ENCODE measurements at places on chromosomes 5 and 9.

GRCh38 chr5:120155873-120156272 lies 308.2 kb upstream of the PRR16 start:
- no peak for DNase-seq

DNA sequence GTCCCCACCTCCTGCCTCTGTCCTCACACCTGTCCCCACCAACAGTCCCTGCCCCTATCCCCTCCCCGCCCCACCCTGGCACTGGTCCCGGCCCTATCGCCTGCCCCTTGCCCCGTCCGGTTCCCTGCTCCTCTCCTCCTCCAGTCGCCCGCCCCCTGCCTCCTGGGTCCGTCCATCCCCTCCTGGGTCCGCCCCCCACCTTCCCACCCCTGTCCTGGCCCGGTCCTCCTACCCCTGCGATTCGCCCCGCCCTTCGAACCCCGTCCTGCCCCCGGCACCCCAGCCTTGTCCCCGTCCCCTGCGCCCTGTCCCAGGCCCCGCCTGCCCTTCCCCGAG lies 372 bp downstream of the EDF1 start:
- no peak for DNase-seq

GRCh38 chr9:98809311-98810101 lies 2.0 kb downstream of the GALNT12 start:
- no peak for DNase-seq

- DNase-seq: no peak
These were observed 210.3 kb downstream of the FANCC start for GRCh38 chr9:95107001-95107749.

DNA sequence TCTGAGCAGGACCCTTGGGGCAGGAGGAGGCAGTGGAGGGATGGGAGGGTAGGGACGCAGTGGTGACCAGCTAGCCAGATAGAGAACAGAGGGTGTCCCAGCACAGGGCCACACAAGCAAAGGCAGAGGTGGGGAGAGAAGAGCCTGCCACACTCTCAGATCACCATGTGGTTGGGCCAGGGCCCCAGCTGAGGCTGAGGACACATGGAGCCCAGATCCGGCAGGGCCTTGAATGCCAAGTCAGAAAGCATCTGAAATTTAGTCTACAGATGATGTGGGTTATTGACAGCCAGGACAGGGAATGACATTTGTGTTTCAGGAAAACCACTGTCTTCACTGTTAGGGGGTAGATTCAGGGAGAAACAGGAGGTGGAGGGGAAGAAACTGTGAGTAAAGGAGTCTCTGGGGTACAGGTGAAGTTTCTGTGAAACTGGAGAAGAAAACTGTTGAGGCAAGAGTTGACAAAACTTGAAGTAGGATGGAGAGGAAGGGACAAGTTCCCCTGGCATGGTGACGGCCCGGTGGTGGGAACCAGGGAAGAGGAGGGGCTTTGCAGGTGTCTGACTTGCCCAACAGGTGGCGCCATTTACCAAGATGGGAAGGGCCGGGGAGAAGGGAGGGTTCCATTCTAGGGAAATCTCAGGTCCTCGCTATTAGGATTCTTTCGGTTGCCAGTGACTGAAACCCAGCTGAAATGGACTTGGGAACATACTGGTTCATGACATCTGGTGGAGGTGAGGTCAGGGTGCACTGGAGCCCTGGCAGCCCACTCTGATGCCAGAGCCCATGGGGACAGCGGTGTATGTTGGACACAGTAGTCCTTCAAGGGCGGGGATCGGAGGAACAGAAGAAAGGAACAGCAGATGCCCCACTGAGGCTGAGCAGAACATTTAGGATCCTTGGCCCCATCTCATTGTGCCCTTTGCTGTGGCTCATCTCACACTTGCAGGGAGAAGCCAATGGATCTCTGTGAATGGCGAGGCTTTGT lies 100.1 kb downstream of the KCNIP1 start:
- peak; percentile 90 for DNase-seq

DNA sequence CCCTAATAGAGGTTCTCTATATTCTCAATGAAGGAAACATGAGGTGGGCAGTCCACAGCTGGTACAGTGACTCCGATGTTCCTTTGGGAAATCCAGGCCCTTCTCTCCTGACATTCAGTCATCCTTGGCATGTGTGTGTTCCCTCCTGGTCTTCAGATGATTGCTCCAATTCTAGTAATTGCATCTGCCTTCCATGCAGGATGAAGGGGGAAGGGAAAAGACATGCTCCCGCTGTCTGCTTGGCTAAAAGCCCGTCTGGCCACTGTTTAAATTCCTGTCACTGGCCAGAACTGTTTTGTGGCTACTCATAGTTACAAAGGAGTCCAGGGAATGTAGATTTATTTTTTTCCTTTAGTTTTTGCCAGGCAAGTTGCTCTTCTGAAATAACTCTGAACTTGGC lies 65.0 kb downstream of the MAST4 start:
- DNase-seq: no peak

DNA sequence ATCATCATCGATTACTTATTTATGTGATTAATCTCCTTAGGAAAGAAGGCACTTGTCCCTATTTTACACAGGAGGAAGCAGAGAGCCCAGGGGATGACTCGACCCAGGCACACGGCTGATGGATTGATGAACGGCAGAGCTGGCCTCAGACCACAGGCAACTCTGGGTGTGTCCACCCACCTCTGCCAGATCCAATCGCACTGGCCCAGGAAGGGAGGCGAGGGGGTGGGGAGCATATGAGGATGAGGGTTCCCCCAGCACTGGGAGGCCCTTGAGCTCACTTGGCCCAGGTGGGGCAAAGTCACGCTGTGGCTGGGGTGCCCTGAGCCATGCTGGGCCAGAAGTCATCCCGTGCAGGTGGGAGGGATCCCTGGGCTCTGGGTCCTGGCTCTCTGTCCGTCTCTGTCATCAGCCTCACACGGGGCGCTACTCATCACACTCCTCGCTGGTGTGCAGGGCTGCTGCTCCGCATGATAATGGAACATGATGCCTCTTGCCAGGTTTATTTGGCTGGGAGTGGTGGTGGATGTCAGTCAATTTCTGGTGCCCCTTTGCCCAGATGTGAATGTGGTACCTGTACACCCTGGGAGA lies 160.1 kb downstream of the GAPVD1 start:
- DNase-seq: no peak

GRCh38 chr9:112872019-112872418 lies 18.7 kb downstream of the SLC46A2 start:
- DNase-seq: no peak
